NCI-H1105 (cell line): ENCODE measurements at places on chromosomes 2 and 18.

GRCh38 chr18:70004696-70005095 lies 57.0 kb upstream of the CD226 start:
- DNase-seq, result no peak

DNA sequence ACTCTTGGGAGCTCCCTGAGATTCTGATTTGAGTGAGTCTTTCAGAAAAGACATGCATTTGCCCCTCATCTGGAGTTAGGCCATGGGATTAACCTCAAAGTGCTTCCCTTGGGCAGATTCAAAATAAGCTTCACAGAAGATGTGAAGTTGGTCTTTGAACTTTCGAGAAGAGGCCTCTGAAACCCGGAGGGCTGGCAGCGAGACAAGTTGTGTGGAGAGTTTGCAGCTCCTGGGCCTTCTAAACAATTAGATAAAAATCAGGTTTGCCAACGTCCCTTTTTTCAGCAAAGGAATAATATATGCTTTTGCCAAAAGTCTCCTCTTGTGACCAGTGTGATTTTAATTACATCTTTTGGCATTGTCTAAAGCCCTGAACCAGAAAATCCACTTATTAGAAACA lies 489.7 kb downstream of the SOX11 start:
- no peak for DNase-seq

- no peak for DNase-seq
Measured at GRCh38 chr2:63058921-63059792, 8.5 kb downstream of the OTX1 start.

DNA sequence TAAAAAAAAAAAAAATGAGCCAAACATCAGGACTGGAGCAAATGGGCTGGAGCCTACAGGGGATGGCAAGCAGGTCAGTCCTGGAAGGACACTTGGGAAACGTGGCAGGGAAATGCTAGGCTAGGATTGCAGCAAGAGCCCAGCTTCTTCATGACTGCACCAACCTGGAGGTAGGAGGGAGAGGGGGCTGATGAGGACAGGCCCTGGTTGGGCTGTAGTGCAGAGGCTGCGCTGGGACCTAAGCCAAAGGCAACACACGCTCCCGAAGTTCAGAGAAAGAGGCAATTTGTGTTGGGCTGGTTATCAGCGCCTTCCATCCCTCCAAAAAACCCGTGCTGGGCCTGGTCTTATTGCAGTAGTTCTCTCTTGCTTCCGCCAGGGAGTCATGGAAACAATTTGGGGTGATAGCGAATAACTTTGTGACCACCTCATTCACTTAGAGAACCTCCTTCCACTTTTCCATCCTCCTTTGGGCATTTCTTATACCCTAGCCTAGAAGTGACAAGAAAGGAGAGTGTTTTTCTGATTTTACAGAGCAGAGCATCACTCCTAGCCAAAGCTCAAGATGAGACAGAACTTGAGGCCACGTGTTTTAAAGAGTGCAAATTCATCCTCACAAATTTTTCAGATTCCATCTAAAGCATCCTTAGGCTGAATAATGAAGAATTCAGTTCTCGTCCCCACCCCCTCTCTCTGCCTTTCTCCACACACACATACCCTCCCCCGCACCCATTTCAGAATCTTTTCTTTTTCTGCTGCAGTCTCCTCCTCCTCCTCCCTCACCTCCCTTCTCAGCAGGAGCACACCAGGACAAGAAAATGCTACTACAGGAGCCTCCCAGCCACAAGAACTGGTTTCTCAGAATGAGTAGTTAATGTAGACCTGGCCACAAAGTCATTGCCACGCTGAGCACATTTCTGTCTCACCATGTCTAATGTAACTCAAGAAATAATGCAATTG lies 82.5 kb upstream of the STPG4 start:
- no peak for DNase-seq

- no peak for DNase-seq
Measured at GRCh38 chr2:17441055-17441771, 77.0 kb downstream of the RAD51AP2 start.

GRCh38 chr18:49739275-49739674 lies 74.1 kb downstream of the ACAA2 start:
- no peak for DNase-seq

GRCh38 chr18:45090526-45091140 lies 409.9 kb downstream of the SETBP1 start:
- DNase-seq, result no peak

- DNase-seq, result no peak
Measured at GRCh38 chr2:178895872-178896271, 88.6 kb upstream of the TTN start.

DNA sequence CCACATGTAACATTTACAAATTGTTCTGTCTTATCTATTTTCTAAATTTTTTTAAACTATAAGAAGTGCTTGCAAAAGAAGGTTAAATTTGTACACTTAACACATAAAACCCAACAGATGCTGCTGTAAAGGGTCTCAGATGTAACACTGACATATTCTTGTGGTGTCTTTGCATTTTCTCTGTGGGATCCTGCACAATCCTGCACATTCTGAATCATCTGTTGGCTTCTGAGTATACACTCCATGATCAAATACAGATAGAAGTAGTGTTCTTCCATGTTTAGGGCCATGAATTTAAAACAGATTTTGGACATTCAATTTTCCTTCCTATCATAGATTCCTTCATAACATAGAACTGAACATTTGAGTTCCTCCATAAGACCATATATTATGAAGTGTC lies 89.0 kb downstream of the SPRED2 start:
- no peak for DNase-seq

- no peak for DNase-seq
Measured at GRCh38 chr2:903223-903900, 47.3 kb upstream of the SNTG2 start.

DNA sequence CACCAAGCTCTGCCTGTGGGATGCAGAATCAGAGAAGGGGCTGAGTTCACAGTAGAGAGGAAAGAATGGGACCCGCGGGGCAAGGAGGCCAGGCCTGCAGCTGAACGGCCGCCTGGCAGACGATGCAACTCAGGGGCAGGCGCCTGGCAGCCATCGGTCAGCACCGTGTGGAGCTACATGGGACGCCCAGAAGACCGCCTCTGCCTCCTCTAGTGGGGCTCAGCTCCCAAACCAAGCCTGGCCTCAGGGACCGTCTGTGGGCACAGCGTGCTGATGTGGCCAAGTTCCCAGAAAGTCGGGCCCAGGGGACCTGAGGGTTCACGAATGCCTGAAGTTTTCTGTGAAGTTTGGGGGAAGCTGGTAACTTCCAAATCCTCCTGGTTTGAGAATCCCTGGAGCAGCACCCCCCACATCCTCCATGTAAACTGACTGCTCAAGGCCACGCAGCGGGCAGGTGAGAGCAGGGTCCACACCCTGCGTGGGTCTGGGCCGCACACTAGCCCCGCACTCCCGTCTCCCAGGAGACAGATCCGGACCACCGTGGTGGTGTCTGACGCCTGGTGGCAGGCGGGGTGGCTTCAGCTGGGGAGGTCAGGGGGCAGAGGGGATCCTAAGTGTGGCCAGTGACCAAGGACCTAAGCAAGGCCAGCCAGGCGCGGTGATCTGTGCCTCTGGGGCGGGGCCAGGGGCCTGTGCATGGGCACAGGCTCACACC lies 14.6 kb downstream of the SNORC start:
- DNase-seq, result no peak

- DNase-seq, result no peak
Measured at GRCh38 chr2:188322569-188323551, 31.2 kb downstream of the GULP1 start.

DNA sequence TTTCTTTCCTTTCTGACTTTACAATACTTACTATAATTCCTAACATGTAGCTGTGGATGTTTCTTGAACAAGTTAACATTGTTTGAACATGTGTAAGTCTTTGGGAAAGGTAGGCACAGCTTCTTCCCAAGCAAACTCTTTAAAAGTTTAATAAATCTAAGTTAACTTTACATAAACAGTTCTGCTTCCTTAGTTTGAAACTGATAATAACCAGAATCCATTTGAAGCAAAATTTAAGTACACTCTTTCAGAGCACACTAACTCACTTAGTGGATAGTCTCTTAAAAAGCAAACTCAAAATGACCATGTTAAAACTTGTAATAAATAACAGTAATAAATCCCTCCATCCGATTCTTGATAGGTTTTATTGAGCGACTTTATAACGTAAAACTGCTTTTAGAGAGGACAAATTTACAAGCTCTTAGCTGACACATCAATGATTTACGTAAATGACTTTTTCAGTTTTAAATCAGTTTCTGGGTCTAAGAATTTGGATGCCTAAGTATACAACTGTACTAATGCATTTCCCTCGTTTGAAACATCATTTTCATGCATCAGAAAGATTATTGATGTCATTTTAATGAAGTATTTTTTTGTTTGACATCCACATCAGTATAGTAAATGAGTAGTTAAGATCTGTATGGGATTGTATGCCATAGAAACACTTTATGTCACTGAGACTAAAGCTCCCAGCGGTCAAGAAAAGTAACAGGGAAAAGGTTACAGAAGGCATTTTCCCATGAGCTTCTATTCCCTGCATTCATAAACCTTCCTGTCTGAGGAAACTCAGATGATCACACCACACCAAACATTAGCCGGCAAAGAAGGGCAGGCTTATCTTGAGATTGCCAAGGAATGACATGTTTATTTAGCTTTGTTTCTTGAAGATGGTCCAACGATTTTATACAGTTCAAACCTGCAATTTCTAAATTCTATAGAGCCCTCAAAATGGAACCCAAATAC lies 67.5 kb downstream of the PDE1A start:
- DNase-seq, result no peak

DNA sequence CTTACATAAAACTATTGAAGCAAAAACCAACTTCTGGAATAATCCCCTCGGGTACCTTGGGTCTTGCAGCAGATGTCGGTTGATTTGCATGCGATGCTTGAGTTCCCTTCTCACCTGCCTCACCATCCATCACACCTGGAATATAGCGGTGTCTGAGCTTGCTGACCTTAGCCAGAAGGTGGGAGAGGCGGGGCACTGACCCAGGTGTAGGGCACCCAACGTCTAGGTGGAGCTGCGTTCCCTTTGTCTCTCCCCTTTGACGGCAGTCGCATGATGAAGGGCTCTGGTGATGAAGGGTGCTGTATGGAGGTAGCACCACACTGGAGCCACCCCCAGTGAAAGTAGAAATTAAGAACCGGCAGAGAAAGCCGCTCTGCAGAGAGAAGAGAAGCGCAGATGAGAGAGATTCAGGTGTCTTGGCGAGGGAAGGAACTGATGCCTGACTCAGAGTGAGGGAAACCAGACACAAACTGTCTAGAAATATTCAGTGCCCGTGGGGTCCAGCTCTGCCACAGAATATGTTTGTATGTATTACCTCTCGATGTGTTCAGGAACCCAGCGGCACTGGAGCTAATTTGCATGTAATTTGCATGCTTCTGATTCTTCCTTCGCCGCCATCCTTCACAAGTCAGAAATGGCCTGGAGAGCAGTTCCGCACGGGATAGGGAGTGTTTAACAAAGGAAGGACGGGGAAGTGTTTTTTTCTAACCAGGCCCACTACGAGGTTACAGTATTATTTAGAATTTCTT lies 19.4 kb upstream of the MBP start:
- DNase-seq, result no peak
